Tibial nerve (tissue), 4 donors: ENCODE measurements at places on chromosomes 7 and 10. TPM values are rescaled to one million over a fixed set of nuclear protein-coding genes. Genes with fewer than 3 reads are reported as not detected.
A peak's percentile ranks its signal among the peaks of the same experiment; 100 is the strongest.

The HOXA2 gene
- 5.9 TPM for total RNA-seq

The ERVW-1 gene
- not detected for total RNA-seq

The FXYD4 gene
- not detected for total RNA-seq

The AKR1D1 gene
- not detected for total RNA-seq

The TAC1 gene
- 62.8 TPM for total RNA-seq

The SLC39A12 gene
- total RNA-seq = not detected

The SPDYE1 gene
- total RNA-seq = not detected

The TACR2 gene
- total RNA-seq = 0.59 TPM

The SLC12A9 gene
- total RNA-seq = 11.8 TPM

DNA sequence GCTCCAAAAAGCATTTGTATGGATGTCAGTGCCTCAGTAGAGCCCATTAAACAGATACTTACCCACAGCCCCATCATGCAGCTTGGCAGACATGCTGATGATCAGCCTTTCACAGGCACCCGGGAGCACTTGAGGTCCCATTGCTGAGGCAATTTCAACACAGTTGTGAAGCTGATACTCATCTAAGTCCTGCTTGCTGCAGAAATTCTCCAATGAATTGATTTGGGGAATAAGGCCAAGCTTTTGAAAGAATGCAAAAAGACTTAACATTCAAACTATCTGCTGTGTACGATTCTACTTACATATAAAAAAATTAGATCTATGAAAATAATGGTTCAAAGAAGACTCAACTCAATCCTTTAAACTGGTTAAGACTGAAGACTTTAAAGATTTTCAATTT lies 60.5 kb downstream of the LAMB4 start:
- H3K36me3 ChIP-seq = no peaks in the 10 kb centered on the region
- no peaks in the 10 kb centered on the region for H3K4me1 ChIP-seq
- no peak overlapping the region for H3K4me3 ChIP-seq
- H3K27me3 ChIP-seq = no peaks in the 10 kb centered on the region
- H3K27ac ChIP-seq = no peak overlapping the region

DNA sequence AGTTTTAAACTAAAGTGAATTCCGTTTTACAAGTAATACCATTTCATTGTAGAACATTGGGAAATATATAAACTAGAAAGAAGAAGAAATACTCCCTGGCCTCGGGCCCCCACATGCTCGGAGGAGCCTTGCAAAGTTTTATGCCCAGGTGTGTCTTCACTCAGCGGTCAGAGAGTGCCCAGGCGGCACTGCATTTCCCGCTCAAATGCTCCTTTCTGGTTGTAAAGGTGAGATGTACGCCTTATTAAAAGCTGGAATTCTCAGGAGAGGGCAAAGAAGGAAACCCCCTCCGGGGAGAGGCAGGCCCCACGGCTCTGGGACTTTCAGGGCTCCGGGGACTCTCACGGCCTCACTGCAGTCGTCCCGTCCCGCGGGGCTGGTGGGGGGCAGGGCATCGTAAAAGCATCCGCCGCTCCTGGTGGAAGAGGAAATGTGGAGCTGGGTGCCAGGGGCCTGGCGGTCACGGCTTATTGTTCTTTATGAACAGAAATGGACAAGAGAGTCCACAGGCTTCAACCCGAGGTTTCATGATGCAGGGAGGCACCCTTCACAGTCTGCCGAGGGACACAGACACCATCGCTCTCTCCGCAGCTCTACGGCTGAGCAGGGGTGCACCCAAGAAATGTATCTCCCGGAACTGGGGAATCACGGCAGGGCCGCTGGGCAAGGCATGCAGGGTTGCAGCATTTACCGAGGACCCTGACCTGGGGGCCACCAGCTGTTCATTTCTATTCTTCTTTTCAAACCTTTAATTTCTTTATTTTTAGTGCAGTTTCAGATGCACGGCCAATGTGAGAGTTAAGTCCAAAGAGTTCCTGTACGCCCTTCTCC lies 47.7 kb upstream of the INPP5A start:
- DNase-seq = no peak
- peaks cover 16% of the 10 kb centered on the region for H3K4me1 ChIP-seq
- peak overlapping the region; percentile 16 for H3K27ac ChIP-seq
- no peak overlapping the region for H3K4me3 ChIP-seq

- H3K27ac ChIP-seq = no peak overlapping the region
- no peaks in the 10 kb centered on the region for H3K27me3 ChIP-seq
- no peaks in the 10 kb centered on the region for H3K36me3 ChIP-seq
- H3K4me3 ChIP-seq = no peak overlapping the region
Measured at GRCh38 chr10:86644152-86644793, 10.1 kb upstream of the OPN4 start.

- peaks cover 22% of the 10 kb centered on the region for H3K4me1 ChIP-seq
- no peak overlapping the region for H3K4me3 ChIP-seq
- H3K27ac ChIP-seq = peak overlapping the region; percentile 76
- H3K27me3 ChIP-seq = no peaks in the 10 kb centered on the region
- no peaks in the 10 kb centered on the region for H3K36me3 ChIP-seq
- DNase-seq = no peak
Measured at GRCh38 chr10:24408365-24408764, 199.4 kb downstream of the KIAA1217 start.

- no peaks in the 10 kb centered on the region for H3K36me3 ChIP-seq
- H3K4me1 ChIP-seq = no peaks in the 10 kb centered on the region
- H3K27me3 ChIP-seq = no peaks in the 10 kb centered on the region
- DNase-seq = peak; percentile 49
- no peak overlapping the region for H3K27ac ChIP-seq
- H3K4me3 ChIP-seq = no peak overlapping the region
Measured at GRCh38 chr7:17706734-17707133, 233.6 kb downstream of the SNX13 start.

DNA sequence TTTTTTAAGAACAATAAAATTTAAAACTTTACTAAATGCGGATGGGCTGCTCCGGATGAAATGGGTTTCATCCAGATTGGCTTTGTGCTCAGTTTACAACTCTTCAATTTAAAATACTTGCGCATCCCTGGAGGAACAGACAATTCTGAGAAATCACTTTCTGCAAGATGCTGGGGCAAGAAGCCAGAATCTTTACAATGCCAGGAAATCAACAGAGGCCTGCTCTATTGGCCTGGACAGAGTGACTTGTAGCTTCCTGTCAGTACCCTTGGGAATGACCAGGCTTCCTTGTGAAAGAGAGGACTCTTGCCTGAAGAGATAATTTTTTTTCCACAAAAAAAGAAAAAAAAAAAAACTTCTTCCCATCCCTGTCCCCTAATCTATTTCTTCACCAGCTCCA lies 3.9 kb upstream of the FAM13C start:
- H3K36me3 ChIP-seq = no peaks in the 10 kb centered on the region
- no peaks in the 10 kb centered on the region for H3K4me1 ChIP-seq
- no peaks in the 10 kb centered on the region for H3K27me3 ChIP-seq

DNA sequence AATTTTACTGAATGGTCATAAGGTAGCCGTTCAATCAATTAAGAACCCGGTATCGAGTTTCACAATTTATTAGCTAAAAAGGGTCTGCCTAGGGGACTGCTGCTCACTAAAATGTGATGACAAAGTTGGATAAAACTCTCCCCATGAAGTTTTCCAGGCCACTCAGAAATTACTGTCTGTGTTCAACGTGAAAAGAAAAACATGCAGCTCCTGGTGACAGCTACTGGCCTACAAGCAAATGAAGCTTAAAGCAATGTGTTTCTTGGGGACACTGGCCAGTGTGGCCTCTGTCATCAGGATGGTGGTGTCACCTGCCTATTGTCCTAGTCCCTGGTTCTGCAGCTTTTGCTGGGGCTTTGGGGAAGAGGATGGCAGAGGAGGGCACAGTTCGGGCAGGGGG lies 222.6 kb downstream of the WDR11 start:
- no peak overlapping the region for H3K4me3 ChIP-seq
- H3K36me3 ChIP-seq = no peaks in the 10 kb centered on the region
- no peaks in the 10 kb centered on the region for H3K27me3 ChIP-seq
- DNase-seq = no peak

DNA sequence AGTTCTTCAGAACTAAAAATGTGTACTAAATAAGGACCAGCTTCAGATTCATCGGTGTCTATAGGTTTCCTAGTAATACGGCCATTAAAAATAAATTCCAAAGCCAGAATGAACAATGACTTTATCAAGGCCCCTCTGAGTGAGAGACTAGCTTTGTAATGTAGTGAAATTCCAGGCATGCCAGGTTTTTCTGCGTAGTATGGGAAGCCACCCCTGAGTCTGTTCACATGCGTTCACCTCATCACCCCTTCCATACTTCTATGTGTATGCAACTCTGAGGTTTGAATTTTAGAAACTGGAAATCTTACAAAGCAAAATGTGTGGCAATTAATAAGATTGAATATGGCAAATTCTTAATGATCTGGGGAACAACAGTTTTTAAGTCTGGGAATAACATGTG lies 24.5 kb downstream of the RNF32 start:
- no peaks in the 10 kb centered on the region for H3K4me1 ChIP-seq
- no peaks in the 10 kb centered on the region for H3K36me3 ChIP-seq
- H3K27ac ChIP-seq = no peak overlapping the region
- no peak for DNase-seq
- no peaks in the 10 kb centered on the region for H3K27me3 ChIP-seq

DNA sequence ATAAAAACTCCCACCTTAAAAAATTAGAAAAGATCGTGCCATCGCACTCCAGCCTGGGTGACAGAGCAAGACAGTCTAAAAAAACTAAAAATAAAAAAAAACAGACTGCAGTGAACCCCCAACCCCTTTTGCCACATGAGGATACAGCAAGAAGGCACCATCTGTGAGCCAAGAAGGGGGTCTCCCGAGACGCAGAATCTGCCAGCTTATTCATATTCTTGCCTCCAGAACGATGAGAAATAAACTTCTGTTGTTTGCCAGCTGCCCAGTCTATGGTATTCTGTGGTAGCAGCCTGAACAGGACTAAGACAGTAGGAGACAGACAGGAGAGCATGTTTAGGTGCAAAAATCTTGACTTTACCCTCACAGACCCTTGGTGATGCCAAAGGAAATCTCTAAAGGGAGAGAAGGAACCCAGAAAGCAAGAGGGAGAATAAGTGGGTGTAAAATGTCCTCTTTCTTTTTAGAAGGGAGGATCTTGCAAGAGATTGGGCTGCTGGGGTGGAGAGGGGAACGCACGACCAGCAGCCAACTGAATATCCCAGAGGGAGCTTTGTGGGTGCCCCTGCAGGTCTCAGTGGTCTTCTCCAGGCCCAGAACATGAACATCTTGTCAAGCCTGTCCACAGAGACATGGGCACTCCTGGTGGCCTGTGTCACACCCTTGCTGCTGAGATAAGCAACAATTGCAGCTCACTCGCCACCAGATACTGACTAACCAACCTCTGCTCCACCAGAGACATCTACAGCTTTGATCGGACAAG lies 400.7 kb upstream of the FOXK1 start:
- no peaks in the 10 kb centered on the region for H3K4me1 ChIP-seq
- DNase-seq = no peak
- H3K27me3 ChIP-seq = no peaks in the 10 kb centered on the region
- no peak overlapping the region for H3K27ac ChIP-seq

DNA sequence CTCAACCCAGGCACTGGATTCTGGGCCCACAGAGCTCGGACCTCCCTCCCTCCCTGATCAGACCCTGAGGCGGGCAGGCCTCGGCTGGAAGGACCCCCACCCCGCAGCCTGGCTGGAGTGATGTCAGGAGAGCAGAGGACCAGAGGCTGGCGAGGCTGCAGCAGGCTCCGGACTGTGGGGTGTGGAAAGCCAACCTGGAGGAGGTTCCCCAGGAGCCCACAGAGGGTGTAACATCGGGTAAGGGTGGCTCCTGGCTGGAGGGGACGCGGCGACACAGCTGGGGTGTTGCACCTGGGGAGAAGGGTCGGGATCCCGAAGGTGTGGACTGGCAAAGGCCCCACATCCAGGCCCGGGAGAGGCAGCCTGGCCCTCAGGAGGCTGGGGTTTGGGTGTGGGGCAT lies 8.9 kb upstream of the MICALL2 start:
- no peak overlapping the region for H3K27ac ChIP-seq
- DNase-seq = no peak
- H3K27me3 ChIP-seq = no peaks in the 10 kb centered on the region
- peaks cover 44% of the 10 kb centered on the region for H3K4me1 ChIP-seq

GRCh38 chr10:125838802-125839575 lies 15.6 kb downstream of the BCCIP start:
- no peak overlapping the region for H3K4me3 ChIP-seq
- H3K36me3 ChIP-seq = no peaks in the 10 kb centered on the region
- H3K27me3 ChIP-seq = no peaks in the 10 kb centered on the region
- H3K4me1 ChIP-seq = peaks cover 4% of the 10 kb centered on the region
- DNase-seq = no peak

DNA sequence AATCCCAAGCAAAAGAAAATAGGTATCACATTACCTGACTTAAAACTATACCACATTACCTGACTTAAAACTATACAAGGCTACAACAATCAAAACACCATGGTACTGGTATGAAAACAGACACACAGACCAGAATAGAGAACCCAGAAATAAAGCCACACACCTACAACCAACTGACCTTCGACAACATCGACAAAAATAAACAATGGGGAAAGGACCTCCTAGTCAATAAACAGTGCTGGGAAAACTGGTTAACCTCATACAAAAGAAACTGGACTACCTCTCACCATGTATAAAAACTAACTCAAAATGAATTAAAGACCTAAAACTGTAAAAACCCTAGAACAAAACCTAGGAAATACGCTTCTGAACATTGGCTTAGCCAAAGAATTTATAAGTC lies 22.5 kb downstream of the SNX13 start:
- no peaks in the 10 kb centered on the region for H3K27me3 ChIP-seq
- no peak overlapping the region for H3K27ac ChIP-seq
- H3K4me3 ChIP-seq = no peak overlapping the region
- DNase-seq = no peak
- no peaks in the 10 kb centered on the region for H3K36me3 ChIP-seq

- H3K27me3 ChIP-seq = no peaks in the 10 kb centered on the region
- no peak for DNase-seq
- no peaks in the 10 kb centered on the region for H3K36me3 ChIP-seq
- H3K27ac ChIP-seq = no peak overlapping the region
- H3K4me1 ChIP-seq = no peaks in the 10 kb centered on the region
Measured at GRCh38 chr10:84563868-84564267, 235.5 kb downstream of the CCSER2 start.
